Cerebellum (tissue), 4 donors: ENCODE measurements at places on chromosomes 12 and 14.

DNA sequence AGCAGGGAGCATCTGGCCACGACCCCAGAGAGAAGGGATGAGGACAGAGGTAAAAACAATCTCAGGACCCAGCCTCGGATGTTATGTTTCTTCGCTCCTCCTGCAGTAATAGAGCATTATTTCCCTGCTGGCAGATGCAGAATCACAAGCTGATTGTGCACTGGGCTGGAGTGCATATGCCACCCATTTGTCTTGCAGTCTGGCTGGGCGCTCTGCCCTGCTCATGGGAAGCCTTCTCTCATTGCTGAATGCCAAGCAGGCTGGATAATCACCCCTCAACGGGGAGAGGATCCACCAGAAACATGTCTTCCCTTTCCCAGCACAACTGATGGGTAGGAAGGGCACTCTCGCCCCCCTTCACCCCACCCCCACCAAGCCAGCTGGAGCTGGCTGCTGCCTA lies 8.5 kb upstream of the VASH1 start:
- no peak for DNase-seq

DNA sequence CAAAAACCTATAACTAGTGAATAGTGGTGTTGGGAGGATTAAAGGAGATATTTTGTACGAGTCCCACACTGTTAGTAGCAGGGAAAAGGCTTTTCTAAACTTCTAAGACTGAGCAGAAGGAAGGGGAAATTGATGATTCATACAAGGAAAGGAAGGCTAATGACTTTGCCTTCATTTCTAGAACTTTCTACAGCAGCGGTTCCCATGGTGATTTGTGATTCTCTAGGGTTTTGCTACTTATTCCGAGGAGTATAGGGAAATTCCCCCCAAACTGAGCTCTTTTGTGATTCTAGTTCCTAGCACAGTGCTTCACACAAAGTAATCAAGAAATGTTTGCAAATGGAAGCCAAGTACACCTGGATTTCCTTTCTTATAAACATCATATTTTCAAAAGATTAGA lies 23.8 kb upstream of the PWP1 start:
- DNase-seq: no peak

GRCh38 chr14:93830753-93831461 lies 42.6 kb upstream of the PRIMA1 start:
- DNase-seq: no peak

DNA sequence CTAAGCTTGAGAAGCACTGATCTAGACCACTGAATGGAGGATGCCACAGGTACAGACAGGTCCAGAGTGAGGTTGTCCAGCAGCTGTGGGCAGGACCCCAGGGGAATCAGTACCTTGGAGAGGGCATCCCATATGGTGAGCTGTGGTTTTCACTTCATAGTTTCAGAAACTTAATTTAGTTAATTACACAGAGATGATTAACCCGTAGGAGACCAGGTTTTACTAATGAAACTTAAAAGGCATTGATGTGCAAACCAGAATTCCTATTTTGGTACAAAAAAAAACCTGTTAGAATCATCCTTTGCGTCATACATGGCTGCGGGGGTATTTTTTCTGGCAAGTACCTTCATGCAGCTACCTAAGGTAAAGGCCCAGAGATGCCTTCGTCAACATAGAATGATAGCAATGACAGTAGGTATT lies 159.3 kb downstream of the DACT1 start:
- DNase-seq: no peak

GRCh38 chr12:4584281-4584680 lies 22.3 kb downstream of the DYRK4 start:
- no peak for DNase-seq

DNA sequence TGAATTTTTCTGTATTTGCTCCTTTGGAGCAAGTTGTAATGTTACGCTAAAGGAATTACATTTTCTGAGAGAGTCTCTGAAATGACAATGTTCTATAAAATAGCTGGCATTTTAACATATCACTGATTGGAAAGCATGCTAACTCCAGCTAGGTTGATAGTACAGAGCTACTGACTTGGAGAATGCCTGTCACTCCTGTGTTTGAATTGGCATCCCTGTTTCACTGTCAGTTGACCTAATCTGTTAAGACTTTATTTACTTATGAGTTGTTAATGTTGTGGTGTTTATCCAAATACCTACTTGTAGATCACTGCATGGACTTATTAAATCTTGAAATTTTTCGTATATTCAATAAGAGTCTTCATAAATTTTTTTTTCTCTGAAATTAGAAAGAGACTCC lies 33.6 kb downstream of the HCFC2 start:
- no peak for DNase-seq

- DNase-seq: no peak
These were observed 176.1 kb downstream of the FUT8 start for GRCh38 chr14:65588426-65589140.

DNA sequence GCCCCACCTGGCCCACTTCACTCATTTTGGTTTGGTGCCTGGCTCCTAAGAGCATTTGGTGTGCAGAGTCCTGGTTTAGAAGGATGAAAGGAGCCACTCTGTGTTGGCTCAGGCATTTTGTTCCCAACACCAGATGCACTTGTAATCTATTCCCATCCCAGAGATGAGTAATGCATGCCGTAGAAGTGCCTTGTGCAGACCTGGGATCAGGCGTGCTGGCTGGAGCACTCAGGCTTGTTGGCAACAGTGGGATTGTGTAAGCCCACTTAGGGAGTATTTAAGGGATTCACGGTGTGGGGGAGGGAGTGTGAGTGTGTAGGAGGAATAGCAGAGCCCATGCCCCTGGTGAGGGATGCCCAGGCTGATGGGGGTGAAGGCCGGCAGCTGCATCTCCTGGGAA lies 501.5 kb upstream of the TBX3 start:
- no peak for DNase-seq

- DNase-seq: no peak
These were observed 92.9 kb upstream of the NEDD1 start for GRCh38 chr12:96814200-96814599.

- no peak for DNase-seq
These were observed 57.6 kb downstream of the HSPB8 start for GRCh38 chr12:119236372-119236771.

- no peak for DNase-seq
These were observed 53.9 kb downstream of the WNK1 start for GRCh38 chr12:806200-806791.

DNA sequence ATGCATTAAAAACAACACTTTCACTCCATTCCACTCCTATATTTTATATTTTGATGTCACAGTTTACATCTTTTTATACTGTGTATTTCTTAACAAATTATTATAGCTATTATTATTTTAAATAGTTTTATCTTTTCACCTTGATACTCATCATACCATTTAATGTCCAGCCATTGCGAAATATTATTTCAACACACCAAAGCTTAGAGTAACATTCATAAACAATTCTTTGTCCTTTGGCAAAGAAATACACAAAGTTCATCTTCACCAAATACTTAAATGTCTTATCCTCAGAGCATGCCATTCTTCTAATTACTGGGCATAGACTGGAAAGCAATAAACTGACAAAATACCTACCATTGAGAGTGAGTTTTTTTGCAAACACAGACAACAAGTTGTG lies 1963.4 kb upstream of the FLRT2 start:
- DNase-seq: no peak

DNA sequence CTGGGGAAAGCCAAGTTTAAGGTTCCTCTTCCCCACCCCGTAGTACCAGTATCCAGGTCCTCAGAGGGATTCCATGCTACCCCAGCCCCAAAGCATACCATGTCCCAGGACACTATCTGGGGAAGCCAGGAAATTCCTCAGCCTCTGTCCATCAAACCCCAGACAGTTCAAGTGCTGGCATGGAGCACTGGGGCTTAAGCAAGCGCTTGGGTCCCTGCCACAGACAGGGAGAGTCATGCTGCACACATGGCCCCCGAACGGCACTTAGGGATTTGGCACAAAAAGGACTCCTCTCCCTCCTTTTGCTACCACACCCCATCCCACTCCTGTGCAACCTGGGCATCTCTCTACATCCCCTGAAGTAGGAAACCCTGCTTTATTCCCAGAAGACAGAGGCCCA lies 21.8 kb downstream of the ADCY6 start:
- DNase-seq: no peak

GRCh38 chr12:50315803-50316202 lies 32.5 kb upstream of the LIMA1 start:
- DNase-seq: no peak
